ENCODE measurements at places on chromosomes 13 and 19.
A peak's percentile ranks its signal among the peaks of the same experiment; 100 is the strongest.

DNA sequence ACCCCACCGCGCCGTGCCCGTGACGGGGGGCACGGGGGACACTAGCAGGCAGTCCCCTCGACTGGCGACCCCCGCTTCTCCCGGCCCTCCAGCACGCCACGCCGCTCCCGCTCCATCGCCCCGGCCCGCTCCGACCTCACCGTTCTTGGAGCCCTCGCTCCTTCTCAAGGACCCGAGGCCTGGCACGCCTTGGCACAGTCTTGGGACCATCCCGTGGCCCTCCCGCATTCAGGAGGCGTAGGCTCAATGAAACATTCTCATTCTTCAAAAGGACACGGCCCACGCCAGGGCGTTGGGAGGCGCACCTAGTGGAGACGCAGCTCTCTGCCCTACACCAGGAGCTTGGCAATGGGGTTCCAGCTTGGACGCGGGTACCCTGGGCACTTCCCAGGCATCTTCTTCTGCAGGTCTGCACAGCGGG, 473 bp upstream of the CERS1 start:
- no peak for DNase-seq

DNA sequence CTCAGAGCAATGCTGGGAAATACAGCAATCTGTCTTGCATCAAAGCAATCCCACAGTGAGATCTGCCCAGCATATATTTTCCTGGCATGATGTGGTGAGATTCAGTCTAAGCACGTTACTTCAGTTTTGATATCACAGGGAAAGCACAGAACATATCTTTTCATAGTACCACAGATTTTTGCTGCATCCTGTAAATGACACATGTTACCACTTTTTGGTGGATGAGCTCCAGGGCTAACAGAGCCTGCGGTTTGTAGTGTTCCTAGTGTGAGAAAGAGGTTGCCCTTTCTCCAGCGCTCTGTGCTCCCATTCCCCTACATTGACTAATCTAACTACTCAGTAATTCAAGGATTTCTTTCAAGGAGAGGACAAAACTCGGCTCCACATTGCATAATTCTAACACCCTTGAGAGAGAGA, 409.0 kb downstream of the GPC6 start:
- DNase-seq = peak; percentile 49

DNA sequence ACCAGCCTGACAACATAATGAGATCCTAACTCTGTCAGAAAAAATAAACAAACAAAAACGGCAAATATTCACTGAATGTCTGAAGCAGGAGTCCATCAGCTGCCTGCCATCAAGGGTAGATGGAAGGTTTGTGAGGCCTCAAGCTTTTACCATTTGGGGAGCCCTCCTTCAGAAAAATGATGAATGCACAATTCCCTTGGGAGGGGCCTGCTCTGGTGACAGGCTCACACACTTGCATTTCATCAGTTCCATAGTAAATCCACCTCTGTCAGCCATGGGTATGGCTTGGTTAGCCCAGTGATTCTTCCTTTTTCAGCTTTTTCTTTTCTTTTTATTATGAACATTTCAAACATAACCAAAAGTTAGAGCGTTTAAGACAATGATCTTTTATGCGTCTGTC, 26.3 kb upstream of the KATNAL1 start:
- DNase-seq = no peak

DNA sequence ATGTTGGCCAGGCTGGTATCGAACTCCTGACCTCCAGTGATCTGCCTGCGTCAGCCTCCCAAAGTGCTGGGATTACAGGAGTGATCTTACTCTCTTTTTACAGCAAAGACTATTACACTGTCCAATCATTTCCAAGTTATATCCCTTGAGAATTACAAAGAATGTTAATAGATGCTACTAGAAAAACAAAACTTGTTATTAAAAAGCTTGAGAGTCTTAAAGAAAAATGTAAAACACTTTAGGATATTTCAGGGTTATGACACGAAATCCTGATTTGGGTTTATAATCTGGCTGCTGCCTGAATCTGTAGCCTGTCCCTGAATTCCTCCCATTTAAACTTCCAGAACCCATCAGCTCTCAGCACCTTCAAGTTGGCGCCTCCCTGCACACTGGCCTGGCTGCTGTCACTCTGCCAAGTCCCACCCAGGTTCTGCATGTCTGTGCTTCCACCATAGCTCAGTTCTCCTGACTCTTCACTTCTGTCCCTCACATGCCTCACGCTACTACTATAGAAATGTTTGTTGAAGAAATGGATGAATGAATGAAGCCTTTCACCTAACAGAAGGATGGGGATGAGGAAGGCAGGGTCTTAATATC, 55.8 kb upstream of the RFXAP start:
- no peak for DNase-seq

DNA sequence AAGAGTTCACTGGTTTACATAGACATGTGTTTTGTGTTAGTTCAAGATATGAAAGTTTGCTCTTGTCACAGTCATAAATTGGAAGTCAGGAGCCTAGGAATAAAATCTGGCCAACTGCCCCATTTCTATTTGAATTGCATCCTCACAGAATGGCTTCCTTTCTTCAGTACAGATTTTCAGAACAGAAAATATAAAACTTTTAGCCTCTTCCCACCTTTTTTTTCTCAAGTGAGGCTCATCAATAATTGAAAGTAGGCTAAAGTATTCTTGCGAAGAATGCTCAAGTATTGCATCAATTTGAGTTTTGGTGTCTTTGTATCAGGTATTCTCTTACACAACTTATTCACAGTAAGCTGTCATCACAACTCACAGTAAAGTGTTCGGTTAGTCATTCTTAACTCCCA, 802.7 kb downstream of the PCDH9 start:
- no peak for DNase-seq

DNA sequence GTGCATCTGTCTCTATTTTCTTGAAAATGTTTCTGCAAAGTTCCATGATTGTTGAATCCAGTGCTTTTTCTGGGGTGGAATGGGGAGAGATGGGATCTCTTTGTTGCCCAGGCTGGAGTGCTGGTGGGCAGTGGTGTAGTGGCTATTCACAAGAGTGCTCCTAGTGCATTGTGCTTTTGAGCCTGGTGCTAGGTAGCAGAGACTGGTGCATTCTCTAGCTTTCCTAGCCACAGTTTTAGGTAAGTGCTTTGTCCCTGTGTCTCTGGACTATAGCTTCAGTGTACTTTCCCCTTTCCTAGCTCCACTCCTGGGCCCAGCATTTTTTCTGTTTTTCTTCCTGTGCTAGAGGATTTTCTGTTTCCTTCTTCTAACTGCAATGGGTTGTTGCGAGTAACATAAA, 825.6 kb downstream of the SLITRK6 start:
- no peak for DNase-seq

DNA sequence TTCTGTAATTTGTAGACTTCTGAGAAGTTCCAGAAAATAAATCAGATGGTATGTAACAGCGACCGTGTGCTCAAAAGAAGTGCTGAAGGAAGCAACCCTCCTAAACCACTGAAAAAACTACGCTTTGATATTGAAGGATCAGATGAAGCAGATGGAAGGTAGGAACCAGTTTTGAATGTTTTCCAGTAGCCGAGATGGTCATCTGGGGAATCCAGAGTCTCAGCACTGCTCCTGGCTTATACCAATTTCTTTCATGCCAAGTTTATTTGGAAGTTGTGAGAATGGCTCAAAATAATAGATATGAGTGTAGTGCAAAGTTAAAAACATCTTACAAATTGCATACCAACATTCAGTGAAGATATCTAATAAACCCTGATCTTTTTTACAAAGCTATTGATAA, 56.2 kb downstream of the RCBTB2 start:
- no peak for DNase-seq

- DNase-seq = no peak
Measured at GRCh38 chr13:106393776-106394175, 141.7 kb downstream of the EFNB2 start.

Data from right cardiac atrium (tissue), 5 donors.